ENCODE measurements at places on chromosomes 12 and 14.

DNA sequence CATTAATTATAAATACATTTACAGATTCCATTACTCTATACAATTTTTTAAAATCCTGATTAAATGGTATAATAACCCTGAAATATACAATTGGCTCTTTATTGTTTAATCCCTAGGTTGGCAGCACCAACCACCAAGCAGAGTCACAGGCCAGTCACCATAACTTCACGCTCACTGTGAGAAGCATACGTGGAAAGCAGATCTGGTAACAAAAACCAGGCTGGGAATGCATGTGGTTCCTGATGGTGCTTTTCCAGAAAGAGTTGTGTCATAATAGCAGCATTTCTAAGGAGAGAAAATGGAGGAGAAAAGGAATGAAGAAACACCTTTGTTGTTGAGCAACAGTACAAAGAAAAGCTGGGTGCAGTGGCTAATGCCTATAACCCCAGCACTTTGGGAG, 66.1 kb downstream of the SIX6 start:
- no peak for DNase-seq

DNA sequence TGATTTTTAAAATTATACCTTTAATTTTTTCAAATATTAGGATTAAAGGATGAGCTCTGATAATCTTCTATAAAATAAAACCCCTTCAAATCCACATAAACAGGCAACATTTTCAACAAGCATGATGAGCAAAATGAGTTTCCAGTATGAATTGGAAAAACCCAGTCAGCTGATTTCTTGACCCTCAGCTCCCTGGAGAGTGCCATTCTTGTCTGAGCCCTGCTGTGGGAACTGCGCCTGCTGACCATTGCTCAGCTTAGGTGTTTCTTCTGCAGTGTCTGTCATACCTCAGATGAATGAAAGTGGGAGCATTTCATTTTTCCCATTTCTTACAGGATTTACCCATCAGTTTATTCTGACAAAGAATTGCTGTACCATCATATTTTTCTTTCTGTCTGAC, 27.6 kb downstream of the MAPKAPK5 start:
- DNase-seq = no peak

GRCh38 chr12:52003591-52003990, 3.2 kb upstream of the TAMALIN start:
- no peak for DNase-seq

- DNase-seq = no peak
Measured at GRCh38 chr12:27338473-27338872, 5.8 kb downstream of the BMAL2 start.

GRCh38 chr14:93723001-93723400, 65.3 kb downstream of the PRIMA1 start:
- DNase-seq = peak; percentile 47

DNA sequence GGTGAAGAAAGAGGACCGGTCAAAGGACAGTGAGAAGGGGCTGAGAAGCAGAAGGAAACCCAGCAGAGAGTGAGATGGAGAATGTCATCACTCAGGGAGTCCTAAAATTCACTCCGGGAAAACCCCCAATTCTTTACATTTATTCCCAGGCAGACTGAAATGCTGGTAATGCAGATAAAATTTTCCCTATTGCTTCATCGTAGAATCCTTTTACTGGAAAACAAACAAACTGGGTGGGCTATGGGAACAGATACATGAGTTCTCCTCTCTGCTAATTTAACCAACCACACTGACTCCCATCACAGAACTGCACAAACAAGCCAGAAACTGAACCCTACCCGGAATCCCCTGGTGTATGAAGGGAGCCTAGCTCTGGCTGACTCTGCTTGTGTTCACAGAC, 20.9 kb downstream of the HEBP1 start:
- no peak for DNase-seq

DNA sequence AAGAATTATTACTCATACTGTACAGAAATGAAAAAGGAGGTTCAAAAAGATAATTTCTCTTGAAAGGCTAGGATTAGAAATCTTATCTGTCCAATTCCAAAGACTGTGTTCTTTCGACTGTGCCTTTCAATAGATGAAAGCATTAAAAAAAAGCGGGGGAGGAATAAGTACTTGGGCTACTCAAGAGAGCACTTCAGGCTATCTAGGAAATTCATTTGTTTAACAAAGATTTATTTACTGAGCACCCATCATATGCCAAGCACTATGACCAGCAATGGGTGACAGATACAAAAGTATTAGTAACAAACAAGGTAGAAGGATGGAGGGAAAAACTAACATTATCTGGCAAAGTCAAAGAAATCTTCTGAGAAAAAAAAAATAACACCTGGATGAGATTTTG, 37.4 kb downstream of the SENP1 start:
- no peak for DNase-seq

GRCh38 chr12:104411826-104412641, 44.7 kb upstream of the CHST11 start:
- no peak for DNase-seq

DNA sequence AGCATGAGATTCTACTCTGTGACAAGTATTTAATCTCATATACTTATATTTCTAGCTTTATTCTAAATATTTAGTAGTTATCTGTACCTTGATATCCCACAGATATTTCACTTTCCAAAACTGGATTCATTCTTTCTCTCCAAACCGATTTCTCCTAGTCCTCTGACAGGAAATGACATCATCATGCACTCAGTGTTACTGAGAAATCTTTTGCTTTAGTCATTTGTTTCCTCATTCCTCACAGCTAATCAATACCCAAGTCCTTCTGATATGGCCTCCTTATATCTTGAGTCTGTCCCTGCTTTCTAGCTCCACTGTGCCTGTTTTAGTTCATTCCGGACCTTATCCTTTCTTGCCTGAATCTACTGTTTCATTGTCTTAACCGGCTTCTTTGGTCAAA, 39.4 kb upstream of the E2F7 start:
- DNase-seq = no peak

- DNase-seq = no peak
Measured at GRCh38 chr14:53528185-53528671, 375.1 kb upstream of the DDHD1 start.
